ENCODE measurements at places on chromosomes 4 and X.
A peak's percentile ranks its signal among the peaks of the same experiment; 100 is the strongest.

- no peak for DNase-seq
These were observed 21.2 kb upstream of the LCORL start for GRCh38 chr4:18042754-18043153.

- DNase-seq: no peak
These were observed 77.1 kb upstream of the LSM6 start for GRCh38 chr4:146098397-146098796.

DNA sequence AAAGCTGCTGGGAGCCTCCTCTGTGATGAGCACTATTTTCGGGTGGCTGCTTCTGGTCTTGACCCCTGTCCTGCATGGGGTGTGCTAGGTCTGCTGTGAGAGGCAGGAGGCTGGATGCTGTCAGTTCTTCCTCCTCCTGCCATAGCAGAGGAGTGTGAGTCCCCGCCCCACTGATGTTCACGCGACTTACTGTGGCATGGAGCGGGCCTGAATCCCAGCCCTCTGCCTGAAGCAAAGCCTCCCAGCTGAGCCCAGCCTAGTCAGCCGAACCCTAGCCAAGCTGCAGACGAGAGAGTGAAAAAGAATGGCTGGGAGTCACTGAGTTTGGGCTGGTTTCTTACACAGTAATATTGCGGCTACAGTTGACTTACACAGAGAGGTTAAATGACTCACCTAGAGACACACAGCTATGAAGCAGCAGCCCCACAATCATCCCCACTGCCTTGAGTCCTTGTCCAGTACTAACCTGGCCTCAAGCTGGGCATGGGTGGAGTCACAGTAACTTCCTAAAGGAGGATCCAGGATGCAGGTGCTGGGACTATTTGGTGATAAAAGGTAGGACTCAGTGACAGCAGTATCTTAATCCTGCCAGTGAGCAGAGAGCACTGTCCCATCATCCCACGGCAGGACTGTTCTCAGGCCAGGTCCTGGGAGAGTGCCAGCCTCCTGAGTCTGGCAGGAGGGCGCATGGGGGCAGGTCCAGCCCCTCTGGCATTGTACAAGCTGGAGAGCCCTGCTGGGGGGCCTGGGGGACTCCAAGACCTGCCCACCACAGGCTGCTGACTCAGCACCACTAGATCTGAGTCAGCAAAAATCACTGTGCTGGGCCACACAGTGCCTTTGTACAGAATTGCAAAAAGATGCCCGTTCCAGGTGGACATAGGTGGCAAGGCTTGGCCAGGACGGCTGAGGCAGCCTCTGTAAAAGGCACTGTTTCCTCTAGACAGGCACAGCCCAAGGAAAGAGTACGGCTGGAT is 60.4 kb upstream of the CRMP1 start:
- DNase-seq: no peak

- no peak for DNase-seq
These were observed 1404.1 kb upstream of the IGFBP7 start for GRCh38 chr4:58514299-58514698.

DNA sequence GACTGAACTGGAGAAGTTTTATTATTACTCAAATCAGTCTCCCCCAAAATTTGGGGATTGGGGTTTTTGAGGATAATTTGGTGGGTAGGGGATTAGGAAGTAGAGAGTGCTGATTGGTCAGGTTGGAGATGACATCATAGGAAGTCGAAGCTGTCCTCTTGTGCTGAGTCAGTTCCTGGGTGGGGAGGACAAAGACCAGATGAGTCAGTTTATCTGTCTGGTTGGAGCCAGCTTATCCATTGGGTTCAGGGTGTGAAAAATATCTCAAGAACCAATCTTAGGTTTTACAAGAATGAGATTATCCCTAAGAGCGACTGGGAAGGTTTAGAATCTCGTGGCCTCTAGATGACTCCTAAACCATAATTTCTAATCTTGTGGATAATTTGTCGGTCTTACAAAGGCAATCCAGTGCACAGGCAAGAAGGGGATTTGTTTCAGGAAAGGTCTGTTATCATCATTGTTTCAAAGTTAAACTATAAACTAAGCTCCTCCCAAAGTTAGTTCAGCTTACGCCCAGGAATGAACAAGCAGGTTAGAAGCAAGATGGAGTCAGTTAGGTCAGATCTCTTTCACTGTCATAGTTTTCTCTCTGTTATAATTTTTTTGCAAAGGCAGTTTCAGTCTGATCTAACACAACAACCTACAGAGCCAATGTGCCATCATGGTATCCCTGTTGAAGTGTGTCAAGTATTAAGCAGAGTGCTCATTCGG is 274.5 kb downstream of the SLC7A11 start:
- no peak for DNase-seq

- no peak for DNase-seq
These were observed 295.3 kb upstream of the CTSO start for GRCh38 chr4:156248917-156249316.

GRCh38 chrX:33840176-33840575 is 291.9 kb downstream of the FAM47A start:
- DNase-seq: peak; percentile 15

DNA sequence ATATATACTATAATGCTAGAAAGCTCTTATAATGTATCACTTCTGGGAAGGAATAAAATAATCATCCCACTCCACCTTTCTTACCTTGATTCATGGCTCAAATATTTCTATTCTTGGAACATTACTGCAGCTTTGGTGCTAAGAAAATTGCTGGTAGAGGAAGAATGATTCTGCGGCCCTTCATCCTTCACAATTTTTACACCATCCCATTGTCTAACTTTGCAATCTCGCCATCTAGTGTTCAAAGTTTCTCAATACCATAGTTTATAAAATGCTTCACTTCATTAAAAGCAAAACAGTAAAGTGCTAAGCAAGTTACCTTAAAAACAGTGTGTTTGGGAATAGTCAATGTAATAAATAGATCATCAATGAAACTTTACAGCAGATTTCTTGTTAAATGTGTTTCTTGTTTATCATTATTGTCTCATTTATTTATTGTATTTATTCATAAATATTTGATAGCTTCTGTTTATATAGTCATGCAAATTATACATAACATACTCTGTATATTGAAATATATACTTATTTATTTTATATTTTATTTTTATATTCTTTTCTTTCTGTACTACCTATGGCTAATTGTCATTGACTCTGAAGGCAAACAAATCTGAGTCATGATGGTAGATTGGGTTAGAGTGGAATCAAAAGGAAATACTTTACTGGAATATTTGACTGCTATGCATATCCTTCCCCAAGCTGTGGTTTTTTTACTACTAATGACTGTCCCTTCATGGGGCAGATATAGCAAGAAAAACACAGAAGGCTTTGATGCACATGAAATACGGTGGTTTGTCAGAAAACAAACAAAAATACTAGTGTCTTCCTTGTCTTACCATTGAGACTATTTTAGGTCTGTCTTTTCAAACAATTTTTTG is 390.7 kb downstream of the MAPK10 start:
- peak; percentile 14 for DNase-seq

DNA sequence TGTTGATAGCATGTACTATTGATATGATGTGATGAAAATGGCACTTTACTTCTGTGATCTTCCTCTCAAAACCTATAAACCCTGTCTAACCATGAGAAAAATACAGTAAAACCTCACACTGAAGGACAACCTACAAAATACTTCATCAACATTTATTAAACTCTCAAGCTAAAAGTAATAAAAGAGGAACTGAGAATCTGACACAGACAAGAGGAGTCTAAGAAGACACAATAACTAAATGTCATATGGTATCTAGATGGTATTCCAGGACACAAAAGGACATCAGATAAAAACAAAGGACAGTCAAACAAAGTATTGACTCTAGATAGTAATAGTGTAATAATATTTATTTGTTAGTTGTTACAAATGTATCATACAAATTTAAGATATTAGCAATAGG is 655.3 kb downstream of the SH3BGRL start:
- no peak for DNase-seq

- DNase-seq: no peak
These were observed 53.2 kb upstream of the CHRNA9 start for GRCh38 chr4:40281913-40282312.

DNA sequence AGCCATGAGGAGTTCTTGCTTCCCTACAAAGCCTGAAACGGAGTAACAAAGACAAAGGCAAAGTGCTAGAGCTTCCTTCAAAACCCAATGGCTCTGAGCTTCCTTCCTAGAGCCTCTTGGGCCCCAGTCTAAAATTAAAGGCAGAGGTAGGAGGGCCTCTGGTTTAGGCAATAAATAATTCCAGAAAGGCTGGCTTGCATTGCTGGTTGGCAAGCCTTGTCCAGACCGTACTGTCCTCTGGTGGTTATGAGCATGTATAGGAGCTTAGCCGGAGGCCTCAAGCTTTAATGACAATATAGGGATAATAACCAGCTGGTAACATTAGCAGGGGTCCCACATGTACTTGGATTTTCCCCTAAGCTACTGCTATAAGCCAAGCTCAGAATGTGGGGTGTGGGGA is 237.3 kb downstream of the AR start:
- DNase-seq: no peak

DNA sequence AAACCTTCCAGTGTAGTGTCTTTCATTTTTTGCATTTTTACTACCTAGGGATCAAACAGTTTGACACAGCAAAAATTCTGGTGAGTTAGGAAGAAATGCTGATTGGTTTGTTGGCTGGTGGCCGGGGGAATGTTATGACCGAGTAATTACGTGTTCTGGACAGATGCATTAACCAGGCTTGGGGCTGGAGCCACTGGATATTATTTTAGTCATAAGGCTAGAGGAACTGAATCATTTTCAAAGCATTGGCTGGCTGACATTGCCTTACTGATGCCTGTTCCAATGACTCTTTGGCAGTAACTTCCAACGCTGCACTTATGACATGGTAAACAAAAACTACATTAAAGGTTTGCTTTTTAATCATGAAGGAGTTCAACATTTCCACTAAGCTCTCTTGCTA is 84.6 kb downstream of the FBXO8 start:
- DNase-seq: no peak

DNA sequence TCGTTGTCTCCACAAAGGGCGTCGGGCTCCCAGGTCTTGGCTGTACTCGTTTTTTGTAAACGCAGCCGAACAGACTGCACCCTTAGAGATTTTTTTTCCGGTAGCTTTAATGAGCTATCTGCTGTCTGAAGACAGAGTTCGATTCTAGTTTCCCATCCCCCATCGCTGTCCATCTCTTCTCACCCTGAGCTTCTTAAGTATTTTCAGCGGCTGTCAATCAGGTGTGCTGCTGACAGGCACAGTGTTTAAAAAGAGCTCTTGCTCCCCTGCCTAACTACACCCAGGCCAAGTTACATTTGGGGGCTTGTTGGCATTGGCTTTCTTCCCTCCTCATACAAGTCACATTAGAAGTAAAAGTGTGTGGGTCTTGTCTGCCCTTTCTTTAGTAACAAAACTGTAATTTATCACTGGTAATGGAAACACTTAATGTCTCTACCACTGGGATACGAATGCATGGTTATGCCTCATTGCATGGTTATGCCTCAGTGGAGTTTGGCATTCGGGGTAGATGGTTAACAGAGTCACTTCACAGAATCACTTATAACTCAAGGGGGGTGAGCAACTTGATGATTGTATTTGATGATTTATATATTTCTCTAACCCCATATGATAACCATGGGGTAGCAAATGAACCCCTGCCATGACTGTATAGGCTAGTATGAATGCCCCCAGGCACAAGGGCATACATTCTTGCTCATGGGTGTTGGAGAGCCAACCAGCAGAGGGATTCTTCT is 1.4 kb upstream of the ARHGAP6 start:
- no peak for DNase-seq

DNA sequence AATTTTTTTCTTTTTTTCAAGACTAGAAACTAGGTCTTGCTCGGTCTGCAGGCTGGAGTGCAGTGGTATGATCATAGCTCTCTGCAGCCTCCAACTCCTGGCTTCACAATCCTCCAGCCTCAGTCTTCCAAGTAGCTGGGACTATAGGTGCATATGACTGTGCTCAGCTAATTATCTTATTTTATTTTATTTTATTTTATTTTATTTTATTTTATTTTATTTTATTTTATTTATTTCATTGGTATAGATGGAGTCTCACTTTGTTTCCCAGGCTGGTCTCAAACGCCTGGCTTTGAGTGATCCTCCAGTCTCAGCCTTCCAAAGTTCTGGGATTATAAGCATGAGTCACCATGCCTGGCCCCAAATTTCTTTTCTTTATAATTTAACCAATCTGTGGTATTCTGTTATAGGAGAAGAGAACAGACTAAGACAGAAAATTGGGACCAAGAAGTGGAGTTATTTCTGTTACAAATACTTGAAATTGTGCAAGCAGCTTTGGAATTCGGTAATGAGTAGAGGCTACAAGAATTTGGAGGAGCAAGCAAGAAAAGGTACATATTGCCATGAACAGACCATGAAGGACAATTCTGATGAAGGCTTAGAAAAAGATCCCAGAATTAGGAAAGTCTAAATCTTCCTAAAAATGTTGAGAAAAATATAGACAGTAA is 4.0 kb upstream of the PRDM5 start:
- DNase-seq: no peak

DNA sequence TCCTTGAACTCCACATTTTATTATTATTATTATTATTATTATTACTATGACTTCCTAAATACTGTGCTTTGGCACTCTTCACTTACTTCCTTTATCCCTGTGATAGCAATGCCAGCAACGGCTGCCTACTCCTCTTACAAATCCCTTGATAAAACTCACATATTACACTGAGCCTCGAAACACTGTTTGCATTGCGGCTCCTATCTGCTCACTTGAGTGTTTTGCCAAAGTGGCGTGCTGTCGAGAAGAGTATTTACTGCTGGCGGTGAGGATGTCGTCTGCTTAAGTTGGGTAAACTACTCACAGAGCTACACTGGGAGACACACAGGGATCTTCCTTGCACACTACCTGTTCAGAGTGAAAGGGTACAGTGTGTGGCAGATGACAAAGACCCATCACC is 143.4 kb upstream of the VCX3A start:
- DNase-seq: no peak

GRCh38 chr4:184792950-184793555 is 32.7 kb downstream of the ACSL1 start:
- peak; percentile 16 for DNase-seq

- DNase-seq: no peak
These were observed 130.0 kb upstream of the STX18 start for GRCh38 chr4:4671774-4672349.

- DNase-seq: no peak
These were observed 39.2 kb downstream of the BEX3 start for GRCh38 chrX:103415528-103415927.

DNA sequence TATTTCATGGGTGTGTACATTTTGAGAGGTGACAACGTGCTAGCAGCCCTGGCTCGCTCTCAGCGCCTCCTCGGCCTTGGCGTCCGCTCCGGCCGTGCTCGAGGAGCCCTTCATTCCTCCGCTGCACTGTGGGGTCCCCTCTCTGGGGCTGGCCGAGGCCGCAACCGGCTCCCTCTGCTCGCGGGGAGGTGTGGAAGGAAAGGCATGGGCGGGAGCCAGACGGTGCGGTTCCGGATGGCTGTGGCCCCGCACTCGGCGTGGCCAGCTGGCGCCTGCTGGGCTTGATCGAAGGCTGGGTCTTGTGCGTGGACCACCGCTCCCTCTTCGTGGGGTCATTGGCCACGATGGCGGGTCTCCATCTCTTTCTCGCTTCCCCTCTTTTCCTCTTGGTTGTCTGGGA is 17.2 kb upstream of the SFRP2 start:
- no peak for DNase-seq

- DNase-seq: no peak
These were observed 340 bp downstream of the HNRNPD start for GRCh38 chr4:82373486-82373815.

All from HAP-1 (cell line).